CD8-positive, alpha-beta T cell (primary cell): ENCODE measurements at places on chromosomes 13 and 19. TPM values are rescaled to one million over a fixed set of nuclear protein-coding genes. Genes with fewer than 3 reads are reported as not detected.
A peak's percentile ranks its signal among the peaks of the same experiment; 100 is the strongest.

DNA sequence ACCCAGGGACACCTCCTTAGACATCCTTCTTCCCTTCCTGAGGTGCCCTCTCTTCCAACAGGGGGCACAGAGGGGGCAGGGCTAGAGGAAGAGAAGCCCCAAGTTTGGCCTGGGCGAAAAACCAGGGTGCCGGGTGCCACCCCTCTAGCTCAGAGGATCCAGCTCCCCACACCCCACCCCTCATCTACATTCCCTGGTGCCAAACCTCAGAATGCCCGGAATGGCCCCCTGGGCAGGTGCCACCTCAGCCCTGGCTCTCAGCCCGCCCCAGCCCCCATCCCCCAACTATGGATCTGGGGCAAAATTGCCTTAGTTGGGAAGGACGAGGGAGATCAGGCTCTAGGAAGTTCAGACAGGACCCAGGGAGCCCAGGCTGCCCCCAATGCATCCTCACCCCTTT lies 2.0 kb downstream of the CNN1 start:
- no peak for DNase-seq

The SERPINE3 gene
- total RNA-seq: not detected

DNA sequence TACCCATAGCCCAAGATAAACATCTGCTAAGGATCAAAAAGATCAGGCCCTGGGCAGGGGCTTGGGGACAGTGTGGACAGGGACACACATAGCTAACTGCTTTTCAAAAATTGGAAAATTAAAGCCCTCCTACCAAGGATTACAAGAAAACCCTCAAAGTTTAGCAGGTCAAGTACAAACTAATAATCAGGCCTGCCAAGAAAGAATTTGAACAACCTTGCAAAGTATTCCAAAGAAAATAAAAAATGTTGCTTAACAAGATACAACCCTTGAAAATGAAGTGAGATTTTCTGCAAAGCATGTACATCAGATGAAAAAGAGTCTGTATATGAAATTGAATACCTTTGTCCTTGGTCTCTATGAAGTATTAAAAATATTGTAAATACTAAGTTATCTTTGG lies 67.3 kb downstream of the KLF12 start:
- DNase-seq: no peak

The ZNF700 gene
- 10.8 TPM for total RNA-seq

DNA sequence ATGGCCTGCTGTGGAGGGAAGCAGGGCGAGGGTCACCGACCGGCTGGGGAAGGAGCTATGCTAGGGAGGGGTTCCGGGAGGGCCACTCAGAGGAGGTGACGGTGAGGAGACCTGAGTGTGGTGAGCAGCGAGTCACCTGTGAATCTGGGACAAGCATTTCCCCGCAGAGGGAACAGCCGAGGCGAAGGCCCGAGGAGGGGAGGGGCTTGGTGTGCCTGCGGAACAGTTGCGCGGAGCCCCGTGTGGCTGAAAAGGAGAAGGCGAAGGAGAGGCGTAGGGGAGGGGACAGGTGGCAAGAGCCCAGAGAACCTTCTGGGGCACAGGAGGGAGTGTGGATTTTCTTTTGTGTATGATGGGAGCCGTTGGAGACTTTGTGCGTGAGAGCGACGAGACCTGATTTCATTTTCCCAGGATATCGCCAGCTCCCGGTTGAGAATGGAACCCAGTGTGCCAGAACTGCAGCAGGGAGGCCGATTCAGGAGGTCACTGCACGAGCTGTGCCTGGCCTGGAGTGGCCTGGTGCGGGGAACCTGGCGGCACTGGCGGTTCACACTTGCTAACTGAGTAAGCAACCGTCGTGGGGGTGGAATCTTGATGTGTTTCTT lies 117.7 kb upstream of the ZNF507 start:
- DNase-seq: no peak

GRCh38 chr19:49710372-49710951 lies 19.5 kb downstream of the CPT1C start:
- no peak for DNase-seq

The ZNF649 gene
- 9.1 TPM for total RNA-seq

The NLRP9 gene
- not detected for total RNA-seq

DNA sequence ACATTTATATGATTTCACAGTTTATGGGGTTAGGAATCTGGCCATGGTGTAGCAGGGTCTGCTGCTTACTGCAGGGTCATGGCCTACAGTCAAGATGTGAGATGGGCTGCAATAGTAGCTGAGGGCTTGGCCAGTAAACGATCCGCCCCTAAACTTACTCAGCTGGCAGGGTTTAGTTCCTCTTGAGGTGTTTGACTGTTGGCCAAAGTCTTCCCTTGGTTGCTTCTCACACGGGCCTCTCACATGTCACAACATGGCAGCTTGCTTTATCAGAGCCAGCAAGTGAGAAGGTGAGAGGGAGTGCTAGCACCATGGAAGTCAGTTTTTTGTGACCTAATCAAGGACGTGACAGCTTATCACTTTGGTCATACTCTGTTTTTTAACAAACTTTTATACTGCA lies 77.1 kb downstream of the DNAJC3 start:
- no peak for DNase-seq

The RNF17 gene
- not detected for total RNA-seq

- DNase-seq: no peak
Observed at GRCh38 chr19:36198119-36198518, 16.3 kb downstream of the ZNF565 start.

The CYP2A6 gene
- total RNA-seq: not detected

The SHISA7 gene
- not detected for total RNA-seq

DNA sequence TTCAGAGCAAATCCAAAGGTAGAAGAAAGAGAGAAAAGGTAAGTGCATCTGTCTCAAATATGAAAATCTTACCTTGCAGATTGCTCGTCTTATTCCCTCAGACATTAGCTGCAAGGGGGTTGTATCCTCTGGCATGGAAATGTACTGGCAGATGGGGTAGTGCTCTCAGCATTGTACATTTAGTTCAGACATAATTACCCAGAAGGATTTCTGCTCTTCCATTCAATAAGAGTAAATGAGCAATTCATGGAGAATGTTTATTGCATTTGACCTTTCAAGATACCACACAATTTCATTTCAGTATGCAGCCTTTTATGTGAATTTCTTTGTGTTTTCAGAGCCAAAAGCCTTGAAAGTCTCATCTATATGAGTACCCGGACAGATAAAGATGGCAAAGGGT lies 63.8 kb downstream of the SCEL start:
- no peak for DNase-seq

DNA sequence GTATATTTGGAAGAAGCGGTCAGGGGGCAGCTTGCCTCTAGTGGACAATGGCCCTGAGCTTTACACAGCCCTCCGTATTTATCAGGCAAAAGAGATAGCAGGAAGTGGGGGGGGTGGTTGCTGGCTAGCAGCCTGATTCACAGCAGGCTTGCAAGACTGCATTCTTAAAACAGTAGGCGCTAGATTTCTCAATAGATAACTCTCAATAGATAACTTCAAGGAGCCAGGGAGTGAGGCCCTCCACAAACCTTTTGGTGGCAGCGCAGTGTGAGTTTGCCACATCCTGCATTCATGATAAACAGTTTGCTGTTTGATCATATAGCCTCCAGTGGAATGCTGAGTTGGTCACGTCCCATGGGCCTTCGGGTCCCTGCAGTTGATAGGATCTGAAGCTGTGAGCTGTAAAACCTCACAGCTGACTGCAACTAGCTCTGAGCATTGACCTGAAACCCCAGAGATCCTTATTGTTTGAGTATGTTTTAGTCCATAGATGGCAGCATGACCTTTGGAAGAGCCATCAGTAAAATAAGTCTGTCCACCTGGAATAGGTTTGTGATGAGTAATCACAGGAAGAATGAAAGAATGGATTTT lies 12.2 kb downstream of the FPR3 start:
- DNase-seq: no peak

DNA sequence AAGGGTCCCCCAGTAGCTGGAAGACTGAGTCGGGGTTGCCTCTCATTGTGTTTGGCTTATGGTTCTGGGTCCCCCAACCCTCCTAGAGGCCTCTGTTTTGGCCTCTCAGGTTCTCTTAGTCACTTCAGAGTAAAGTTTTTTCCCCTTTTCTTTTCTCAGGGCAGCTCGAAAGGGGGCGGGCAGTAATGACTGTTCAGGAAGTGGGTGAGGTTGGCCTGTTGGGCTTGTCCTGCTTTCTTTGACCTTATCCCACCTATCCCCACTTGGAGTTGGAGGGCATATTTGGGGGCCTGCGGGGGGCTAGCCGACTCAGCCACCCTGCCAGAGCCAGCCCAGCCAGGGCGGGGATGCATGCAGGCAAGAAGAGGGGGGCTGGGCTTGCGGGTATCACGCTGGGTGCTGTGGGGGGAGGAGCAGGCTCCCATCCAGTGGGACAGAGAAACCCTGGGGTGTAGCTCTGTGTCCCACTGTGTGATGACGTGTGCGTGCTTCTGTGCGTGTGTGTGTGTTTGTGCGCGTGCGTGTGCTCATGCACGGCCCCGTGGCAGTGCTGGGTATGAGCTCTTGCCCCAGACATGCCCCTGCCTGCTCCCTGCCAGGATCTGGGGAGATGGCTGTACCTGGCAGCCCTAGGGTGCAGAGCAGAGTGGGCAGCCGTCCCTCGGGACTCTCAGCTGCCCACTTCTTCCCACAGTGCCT lies 1.4 kb downstream of the CIC start:
- DNase-seq: peak; percentile 86

The SMIM44 gene
- not detected for total RNA-seq

The SUPT20H gene
- total RNA-seq: 55.0 TPM

GRCh38 chr19:2252797-2253105 lies 3.5 kb downstream of the JSRP1 start:
- DNase-seq: no peak

The ZNF66 gene
- 7.3 TPM for total RNA-seq

- DNase-seq: no peak
Observed at GRCh38 chr19:3975637-3976087, 4.8 kb upstream of the DAPK3 start.

The ZNF541 gene
- total RNA-seq: 1.5 TPM

The CATSPERD gene
- total RNA-seq: not detected

GRCh38 chr19:46840498-46840942 lies 10.1 kb downstream of the AP2S1 start:
- no peak for DNase-seq

The ADGRE1 gene
- 1.6 TPM for total RNA-seq

The CGB2 gene
- total RNA-seq: not detected

- peak; percentile 31 for DNase-seq
Observed at GRCh38 chr13:98466634-98467236, 110.2 kb downstream of the STK24 start.

The LYPD5 gene
- not detected for total RNA-seq

- DNase-seq: no peak
Observed at GRCh38 chr19:55553217-55554182, 8.2 kb upstream of the SBK3 start.

- DNase-seq: peak; percentile 22
Observed at GRCh38 chr19:14113762-14114414, 3.7 kb downstream of the PRKACA start.

The XPO4 gene
- total RNA-seq: 23.8 TPM

GRCh38 chr19:34305221-34306083 lies 51.1 kb downstream of the GARRE1 start:
- no peak for DNase-seq

The RGCC gene
- 578 TPM for total RNA-seq

DNA sequence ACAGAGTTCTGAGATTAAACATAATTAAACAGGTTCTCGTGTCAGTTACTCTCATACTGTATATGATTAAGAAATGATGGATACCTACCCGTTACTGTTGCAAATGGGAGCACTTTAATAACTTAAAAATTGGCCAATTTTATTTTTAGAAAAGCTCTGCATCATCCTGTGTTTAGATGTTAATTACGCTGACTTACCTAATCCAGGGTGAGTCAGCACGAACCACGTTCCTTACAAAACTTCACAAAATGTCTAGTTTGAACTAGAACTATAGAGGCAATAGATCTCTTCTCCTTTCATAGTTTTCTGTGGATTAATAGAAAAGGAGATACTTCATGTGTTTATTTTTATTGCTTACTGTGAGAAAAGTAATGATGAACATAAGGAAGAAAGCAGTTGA lies 363.9 kb downstream of the MYO16 start:
- DNase-seq: no peak

GRCh38 chr13:75151081-75151643 lies 330.8 kb downstream of the TBC1D4 start:
- no peak for DNase-seq

DNA sequence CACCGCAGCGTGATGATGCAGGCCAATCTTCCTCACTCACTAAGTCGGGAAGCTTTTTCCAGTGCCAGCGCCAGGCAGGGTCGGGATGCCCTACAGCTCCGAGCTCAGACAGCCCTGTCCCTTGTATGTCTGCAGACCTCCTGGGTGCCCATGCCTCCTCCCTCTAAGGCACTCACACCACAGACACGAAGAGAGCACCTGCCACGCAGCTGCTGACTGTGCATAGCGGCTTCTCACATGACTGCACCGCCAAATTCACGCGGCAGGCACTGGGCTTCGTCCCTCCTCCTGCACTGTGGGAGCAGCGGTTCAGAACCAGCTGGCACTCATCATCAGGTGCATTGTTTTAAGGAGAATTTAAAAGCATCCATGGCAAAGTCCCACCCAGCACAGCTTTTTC lies 88.1 kb downstream of the SLC7A1 start:
- no peak for DNase-seq

DNA sequence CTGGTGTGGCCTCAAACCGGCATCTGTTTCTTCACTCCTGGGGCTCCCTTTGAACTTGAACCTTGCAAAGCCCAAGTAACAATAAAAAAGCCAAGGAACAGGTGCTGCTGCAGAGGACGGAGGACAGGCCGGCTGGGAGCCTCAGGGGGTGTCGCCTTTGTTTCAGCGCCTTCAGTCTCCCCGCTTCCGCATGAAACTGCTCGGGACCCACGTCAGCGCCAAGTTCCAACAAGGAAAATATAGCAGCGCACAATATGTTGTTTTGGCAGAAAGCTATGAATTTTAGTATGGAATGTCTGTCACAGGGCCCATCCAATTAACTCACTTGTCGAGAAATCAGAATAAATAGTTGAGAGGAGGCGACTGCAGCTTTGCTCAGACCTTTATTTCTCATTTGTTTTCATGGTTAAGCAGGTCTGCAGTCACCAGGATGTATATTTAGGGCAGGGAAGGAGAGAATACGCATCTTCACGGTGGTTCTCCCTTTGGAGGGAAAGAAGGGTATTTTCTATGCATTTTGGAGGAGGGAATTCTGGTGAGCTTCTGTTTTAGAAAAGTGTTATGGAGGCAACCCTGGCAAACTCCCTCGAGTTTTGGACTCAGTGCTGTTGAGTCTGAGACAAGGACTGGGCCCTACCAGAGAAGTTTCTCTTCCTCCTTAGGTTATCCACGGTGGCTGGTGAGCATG lies 34.3 kb upstream of the MEDAG start:
- DNase-seq: no peak

The PSG1 gene
- total RNA-seq: not detected

The NR1H2 gene
- 320 TPM for total RNA-seq

The WDR88 gene
- not detected for total RNA-seq

GRCh38 chr19:54548806-54549205 lies 24.8 kb upstream of the LILRA2 start:
- DNase-seq: no peak

DNA sequence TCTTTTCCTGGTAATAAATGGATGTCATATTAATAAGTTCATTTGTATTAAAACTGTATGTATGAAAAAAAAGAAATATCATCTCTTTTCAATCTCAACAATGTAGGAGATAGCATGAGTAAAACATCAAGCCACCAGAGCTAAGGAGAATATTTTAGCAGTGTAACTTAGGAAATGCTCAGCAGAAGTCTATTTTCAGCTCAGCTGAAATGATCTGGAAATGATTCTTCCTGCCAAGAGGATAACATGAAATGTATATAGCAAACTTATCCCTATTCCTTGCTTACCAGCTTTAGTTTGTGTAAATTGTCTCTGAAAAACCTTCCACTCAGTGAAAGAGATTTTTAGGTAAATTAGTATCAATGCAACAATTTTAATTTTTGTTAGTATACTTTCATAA lies 1194.4 kb downstream of the SLITRK1 start:
- no peak for DNase-seq

GRCh38 chr13:94758436-94758960 lies 46.2 kb upstream of the SOX21 start:
- DNase-seq: no peak
